ENCODE measurements at places on chromosomes 6 and 20. TPM values are rescaled to one million over a fixed set of nuclear protein-coding genes. Genes with fewer than 3 reads are reported as not detected.

CCN5 gene
- total RNA-seq = not detected

HLA-DQB2 gene
- total RNA-seq = not detected

SLC16A10 gene
- total RNA-seq = 6.8 TPM

LY6G6C gene
- total RNA-seq = not detected

CCDC170 gene
- total RNA-seq = not detected

KCNQ5 gene
- total RNA-seq = 5.1 TPM

NKX2-2 gene
- total RNA-seq = not detected

CCN6 gene
- total RNA-seq = not detected

C20orf204 gene
- 9.7 TPM for total RNA-seq

VSTM2L gene
- not detected for total RNA-seq

KIAA1755 gene
- not detected for total RNA-seq

NHLRC1 gene
- total RNA-seq = 0.99 TPM

CST7 gene
- total RNA-seq = 92.0 TPM

RRBP1 gene
- 51.0 TPM for total RNA-seq

DLL1 gene
- total RNA-seq = 15.8 TPM

MACROD2 gene
- not detected for total RNA-seq

BFSP1 gene
- total RNA-seq = 0.36 TPM

POLR3F gene
- total RNA-seq = 8.3 TPM

SPATS1 gene
- not detected for total RNA-seq

TRIM10 gene
- not detected for total RNA-seq
